ENCODE measurements at places on chromosomes 2 and 18.
A peak's percentile ranks its signal among the peaks of the same experiment; 100 is the strongest.

- no peak for DNase-seq
Measured at GRCh38 chr2:208269091-208269490, 3.0 kb downstream of the PIKFYVE start.

- no peak for DNase-seq
Measured at GRCh38 chr2:210862283-210863065, 306.1 kb downstream of the CPS1 start.

DNA sequence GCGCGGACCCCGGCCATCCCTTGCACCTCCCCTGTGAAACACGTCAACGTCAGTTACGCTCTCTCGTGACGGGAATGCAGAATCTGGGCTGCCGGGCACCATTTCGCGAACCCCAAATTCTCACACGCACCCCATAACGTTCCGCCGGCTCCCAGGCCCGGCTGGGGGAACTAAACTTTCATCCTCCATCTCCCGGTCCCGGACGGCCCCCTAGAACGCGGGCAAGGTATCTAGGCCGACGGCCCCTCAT, 544 bp downstream of the DNAJC27 start:
- no peak for DNase-seq

DNA sequence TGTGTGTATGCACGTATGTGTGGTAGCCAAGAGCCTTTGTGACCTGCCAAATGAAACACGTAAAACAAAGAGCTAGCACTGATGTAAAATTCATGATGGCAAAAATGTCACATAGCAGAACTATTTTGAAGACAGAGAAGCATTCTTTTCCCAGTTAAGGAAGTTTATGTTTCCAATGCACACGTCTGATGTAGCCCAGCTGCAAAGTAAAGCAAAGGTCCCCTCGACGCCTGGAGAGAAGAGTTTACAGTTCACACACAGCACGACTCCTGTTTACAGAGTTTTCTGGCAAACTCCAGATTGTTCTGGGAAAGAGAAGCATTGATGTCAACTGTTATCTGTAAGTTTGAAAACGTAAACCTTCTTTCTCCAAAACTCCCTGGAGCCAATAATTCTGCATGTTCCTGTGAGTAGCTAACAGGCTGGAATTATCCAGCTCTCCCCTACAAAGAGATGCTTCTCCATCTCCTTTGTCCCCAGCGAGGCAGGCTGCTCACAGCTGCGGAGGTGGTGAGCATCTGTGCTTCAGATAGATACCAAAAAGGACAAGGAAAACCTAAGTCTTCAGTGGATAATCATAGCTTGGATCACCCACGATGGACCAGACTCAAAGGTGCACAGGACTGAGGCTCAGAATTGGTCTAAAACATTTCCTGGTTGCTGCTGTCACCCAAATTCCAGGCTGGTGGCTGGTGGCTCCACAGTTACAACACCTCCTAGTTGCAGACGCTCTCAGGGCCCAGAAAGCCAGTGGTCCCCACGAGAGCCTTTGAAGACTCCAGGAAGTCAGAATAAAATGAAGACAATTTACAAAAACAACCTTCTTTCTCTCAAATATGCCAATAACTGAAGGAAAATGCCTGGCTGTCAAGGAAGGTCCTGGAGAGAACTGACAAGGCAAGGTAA, 87.4 kb downstream of the COL6A3 start:
- no peak for DNase-seq

GRCh38 chr2:143158551-143159485, 29.6 kb downstream of the ARHGAP15 start:
- DNase-seq, result no peak

DNA sequence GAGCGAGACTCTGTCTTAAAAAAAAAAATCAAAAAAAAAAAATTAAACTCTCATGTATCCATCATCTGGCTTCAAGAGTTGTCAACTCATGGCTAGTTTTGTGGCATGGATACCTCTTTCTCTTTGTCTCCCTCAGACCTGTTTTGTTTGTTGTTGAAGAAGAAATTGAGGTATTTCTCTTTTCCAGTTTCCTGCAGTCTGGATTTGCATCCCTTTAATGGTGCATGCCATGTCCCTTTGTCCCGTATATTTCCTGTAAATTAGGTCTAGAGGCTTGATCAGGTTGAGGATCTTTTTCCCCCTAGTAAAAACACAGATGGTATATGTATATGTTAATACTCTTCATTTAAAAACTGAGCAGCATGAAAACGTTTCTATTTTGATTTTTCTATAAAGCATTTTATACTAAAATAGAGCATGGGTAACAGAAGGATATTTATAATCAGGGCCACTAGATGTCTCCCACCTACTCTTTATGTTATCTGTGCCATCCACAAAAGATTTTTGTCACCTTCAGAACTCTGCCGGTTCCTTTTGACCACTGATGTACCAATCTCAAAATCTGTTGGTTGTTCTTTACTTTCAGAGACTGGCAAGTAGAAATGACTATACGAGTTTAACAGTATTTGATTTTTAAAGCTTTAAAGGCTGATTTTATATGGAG, 80.1 kb downstream of the GALNT1 start:
- DNase-seq, result no peak

DNA sequence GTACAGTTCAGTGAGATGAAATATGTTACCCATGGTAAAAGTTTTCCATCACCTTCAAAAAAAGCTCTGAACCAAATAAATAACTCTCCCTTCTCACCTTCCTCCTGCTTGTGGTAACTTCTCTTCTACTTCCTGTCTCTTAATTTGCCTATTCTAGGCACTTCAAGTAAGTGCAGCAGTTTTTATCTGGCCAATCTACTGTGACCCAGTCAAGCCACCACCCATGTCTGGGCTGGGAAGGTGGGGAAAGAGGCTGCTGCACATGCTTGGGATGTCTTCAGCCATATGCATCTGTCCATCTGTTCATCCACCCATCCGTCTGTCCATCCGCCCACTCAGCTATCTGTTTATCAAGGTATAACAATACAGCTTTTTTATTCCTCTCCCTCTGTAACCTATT, 31.6 kb downstream of the ZNF532 start:
- no peak for DNase-seq

GRCh38 chr18:4126939-4127338, 328.2 kb downstream of the DLGAP1 start:
- DNase-seq, result no peak

DNA sequence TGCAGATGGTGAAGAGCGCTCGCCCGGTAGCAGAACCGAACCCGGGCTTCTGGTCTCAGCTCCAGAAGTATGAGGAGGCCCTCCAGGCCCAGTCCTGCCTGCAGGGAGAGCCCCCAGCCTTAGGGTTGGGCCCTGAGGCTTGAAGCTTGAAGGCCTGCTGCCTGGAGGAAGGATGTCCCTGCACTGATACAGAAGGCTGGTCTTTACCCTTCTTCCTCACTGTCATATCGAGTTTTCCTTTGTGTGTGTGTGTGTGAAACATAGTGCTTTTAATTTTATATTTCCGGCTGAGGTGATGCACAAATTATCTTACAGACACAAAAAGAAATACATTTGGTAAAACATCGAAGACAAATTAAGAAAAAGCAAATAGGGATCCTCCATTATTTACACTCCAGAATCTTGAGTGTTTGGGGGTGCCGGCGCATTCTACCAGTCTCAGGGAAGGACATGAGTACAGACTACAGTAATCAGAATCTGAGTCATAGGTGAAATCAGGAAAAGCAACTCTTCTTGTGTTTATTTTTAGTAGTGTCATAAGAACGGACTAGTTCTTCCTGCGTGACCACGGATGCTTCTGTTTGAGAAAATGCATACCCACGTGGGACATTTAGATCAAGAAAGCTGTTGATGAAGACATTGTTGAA, 1.3 kb downstream of the DUSP28 start:
- no peak for DNase-seq

DNA sequence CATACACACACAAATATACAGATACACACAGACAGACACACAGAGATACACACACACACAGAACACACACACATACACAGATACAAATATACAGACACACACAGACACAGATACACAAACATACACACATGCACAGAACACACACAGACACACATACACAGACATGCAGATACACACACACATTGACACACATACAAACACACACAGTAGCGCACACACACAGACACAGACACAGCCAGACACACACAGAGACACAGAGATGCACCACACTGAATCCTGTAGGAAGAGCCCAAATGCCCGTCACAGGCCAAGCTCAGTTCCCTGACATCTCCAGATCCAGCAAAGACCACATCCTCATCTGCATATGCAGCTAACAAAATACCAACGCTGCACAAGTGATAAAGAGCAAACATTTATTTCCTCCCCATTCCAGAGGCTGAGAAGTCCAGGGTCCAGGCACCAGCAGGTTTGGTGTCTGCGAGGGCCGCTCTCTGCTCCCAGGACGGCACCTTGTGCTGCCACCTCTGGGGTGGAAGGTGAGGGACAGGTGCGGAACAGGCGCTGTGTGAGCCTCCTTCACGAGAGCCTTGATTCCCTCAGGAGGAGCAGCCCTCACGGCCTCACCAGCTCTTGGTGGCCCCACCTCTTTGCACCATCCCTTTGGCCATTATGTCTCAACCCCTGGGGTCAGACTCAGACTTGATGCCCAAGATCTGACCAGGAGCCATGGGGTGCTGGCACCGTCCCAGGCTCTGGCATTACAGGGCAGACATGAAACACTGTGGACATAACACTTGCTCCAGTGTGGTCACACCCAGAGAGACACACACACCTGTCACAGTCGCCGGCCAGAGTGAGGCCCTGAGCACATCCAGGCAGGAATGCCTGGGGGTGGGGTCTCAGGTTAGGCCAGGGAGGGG, 108.7 kb downstream of the NDUFA10 start:
- no peak for DNase-seq

GRCh38 chr2:159118115-159118858, 149.8 kb downstream of the TANC1 start:
- DNase-seq, result peak; percentile 22

- no peak for DNase-seq
Measured at GRCh38 chr2:24189551-24189950, 14.7 kb downstream of the FAM228A start.

DNA sequence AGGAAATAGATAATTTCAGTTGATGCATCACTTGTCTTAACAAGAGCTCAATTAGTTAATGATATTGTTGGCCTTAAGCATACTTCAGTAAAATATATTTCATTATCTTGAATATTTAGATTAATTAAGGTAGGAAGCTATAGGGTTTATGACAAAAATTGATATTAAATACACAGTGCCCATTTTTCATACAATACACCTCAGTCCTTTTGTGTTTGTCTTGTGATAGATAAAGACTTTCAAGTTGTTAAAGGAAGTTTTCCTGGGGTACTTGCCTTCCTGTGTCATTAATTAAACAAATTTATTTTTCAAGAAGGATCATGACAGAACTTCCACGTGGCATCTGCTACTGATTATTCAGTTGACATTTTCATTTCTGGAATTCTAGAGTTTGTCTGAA, 420.5 kb downstream of the MTX2 start:
- no peak for DNase-seq

DNA sequence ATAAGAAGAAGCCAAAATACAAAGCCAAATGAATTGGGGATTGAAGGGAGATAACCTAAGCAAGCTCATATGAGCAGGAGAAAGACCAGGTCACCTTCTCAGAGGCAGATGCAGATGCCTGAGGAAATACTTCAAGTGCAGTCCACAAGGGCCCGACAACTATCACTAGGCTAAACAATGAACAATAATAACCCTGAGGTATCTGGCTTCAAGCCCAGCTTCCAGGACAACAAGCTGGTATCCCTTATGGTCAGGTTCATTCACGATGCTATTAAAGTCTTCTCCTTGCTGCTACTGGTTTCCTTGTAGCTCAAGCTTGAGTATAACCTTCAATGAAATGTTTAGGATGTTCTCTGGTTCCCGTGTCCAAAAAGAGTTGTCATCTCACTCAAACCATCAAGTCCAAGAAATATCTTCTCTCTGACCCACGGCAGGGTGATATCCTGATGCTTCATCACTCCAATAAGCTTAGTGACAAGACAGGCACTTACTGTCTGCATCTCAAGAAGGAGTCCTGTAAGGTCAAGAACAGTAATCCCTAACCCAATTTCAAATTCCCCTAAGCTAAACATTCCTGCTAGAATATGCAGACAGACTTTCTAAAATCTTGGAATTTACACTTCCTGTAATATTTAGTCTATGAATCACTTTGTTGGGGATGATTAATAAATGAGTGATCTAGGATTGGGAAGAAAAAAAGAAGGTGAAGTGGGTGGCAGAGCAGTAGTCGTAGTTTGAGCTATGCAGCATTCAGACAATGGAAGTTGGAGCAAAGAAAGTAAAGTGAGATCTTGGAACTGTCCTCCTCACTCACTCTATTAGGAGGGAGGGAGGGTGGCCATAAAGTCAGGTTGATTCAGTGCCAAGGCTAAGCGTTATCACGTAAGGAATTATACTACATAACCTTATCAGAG, 33.1 kb downstream of the CHN1 start:
- no peak for DNase-seq

DNA sequence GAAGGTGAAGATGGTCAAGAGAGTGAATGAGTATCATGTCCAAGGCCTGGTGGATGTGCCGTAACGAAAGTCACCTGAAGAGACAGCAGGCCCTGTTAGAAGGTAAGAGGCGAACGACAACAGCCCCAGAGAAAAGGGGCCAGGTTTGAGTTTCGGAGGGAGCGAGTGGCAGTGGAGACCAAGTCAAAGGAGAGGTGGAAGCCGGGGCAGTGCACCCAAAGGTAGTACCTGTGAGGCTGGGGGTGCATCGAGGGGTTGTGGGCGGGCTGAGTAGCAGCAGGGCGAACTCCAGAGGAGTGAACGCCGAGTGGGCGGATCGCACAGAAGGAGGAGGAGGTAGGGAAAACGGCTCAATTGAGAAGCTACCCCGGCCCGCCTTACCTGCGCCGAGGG, 358 bp downstream of the USP37 start:
- DNase-seq, result peak; percentile 51

DNA sequence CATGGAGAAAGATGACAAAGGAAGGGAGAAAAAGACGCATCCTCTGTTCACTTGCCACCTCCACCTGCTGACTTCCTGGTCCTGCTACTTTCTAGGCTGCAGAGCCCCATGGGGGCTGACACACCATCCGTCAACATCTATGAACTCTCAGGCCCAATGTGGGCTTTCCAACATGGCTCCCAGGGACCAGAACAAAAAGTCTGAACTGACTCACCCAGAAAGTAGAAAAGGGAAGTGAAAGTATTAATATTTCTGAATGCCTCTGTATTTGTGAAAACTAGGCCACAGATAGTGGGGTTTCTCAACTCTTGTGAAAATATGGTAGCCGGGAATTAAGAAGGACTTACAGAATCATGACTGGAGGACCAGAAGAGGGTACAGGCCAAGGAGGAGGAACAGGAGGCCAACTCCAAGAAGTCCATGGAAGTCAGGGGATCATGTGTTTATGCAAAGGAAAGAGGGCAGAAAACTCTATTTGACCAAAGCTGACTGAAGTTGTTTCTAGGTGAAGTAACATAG, 123.1 kb upstream of the CAB39 start:
- DNase-seq, result no peak

- no peak for DNase-seq
Measured at GRCh38 chr2:152297715-152298114, 37.3 kb upstream of the FMNL2 start.

GRCh38 chr2:143954186-143954585, 565.7 kb downstream of the ZEB2 start:
- DNase-seq, result no peak

DNA sequence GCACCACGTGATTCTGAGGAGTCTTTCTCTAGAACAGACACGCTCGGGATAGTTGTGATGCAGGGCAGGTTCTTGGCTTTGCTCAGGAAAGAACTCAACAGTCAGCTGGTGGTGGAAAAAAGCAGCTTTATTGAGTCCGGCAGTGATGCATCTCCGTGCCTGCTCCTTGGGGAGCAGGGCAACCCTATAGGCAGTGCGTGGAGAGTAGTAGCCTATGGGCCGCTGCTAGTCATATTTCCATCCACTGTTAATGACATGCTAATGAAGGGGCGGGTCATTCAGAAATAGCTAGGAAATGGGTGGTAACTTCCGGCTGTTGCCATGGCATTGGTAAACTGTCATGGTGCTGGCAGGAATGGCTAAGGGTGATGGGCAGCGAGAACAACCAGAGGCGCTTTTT, 11.6 kb upstream of the ACKR3 start:
- no peak for DNase-seq
